DMS 273 treated with DMSO at 0.1 percent for 48 hours (cell line): ENCODE measurements at places on chromosomes 2 and 18.
A peak's percentile ranks its signal among the peaks of the same experiment; 100 is the strongest.

DNA sequence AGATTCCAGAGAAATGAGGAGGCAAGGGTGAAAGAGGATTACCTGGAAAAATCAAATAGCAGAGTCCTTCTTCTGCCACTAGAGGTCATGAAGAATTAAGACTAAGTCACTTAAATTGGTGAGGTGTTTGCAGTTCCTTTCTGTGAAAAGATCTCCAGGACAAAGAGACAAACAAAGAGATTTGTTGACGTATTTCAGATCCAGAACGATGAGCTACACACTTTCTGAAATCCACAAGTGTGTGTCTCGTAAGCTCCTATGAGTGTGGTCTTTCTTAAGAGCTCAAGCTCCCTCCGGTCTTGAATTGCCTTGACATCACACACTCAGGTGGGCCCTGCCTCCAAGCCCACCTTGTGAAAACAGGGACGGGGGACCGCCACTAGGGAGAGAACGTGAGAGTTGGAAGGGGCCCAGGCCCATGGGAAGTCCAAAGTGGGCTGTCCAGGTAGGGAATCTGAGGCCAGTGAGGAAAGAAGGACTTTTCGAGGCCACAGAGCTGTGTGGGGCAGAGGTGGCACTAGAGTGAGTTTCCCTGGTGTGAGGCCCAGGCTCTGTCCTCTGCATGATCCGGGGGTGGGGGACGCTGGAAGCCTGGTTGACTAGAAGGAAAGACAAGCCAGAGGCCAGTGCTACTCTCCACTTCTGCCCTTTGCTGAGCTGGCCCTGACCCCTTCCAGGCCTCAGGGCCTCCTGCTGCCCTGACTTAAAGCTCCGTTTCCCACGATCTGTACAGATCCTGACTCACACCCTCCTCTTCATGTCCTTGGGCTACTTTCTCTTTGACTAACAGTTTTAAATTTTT is 168.1 kb upstream of the NCK2 start:
- peak; percentile 66 for DNase-seq

- peak; percentile 78 for DNase-seq
Observed at GRCh38 chr2:8583400-8584173, 98.3 kb upstream of the ID2 start.

DNA sequence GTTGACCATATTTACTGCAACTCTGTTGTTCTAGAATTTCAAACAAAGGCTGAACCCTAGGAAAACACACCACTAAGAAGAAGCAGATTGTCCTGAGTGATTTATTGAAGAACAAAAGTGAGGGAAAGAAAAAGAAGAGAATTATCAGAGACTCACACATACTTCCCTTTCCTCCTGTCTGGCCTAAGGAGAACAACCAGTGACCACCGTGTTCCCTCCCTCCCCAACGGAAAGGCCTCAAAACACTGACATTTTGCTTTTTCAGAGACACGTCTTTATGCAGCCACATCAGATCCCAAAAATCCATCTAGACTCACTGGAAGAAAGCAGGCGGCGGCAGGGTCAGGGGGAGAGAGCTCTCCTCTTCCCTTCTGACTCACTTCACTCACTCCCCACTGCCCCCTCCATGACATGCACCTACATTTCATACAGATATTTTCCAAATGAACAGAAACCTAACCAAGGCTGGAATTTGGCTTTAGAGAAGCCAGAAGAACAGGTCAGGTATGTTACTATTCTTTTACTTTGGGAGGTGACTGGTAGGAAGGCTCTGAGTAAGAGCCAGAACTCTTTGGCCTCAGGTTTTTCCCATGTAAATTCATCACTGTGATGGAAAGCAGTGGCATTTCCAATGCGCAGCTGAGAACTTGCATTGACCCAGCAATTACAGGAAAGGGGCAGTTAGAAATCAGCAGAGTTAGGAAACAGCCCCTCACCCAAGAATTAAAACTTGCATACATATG is 169.9 kb downstream of the BCL11A start:
- no peak for DNase-seq

GRCh38 chr18:46555213-46555612 is 101.8 kb downstream of the LOXHD1 start:
- DNase-seq, result no peak

- DNase-seq, result no peak
Observed at GRCh38 chr2:130743278-130743677, 12.1 kb upstream of the AMER3 start.

- no peak for DNase-seq
Observed at GRCh38 chr2:198116756-198117155, 312.4 kb downstream of the PLCL1 start.

DNA sequence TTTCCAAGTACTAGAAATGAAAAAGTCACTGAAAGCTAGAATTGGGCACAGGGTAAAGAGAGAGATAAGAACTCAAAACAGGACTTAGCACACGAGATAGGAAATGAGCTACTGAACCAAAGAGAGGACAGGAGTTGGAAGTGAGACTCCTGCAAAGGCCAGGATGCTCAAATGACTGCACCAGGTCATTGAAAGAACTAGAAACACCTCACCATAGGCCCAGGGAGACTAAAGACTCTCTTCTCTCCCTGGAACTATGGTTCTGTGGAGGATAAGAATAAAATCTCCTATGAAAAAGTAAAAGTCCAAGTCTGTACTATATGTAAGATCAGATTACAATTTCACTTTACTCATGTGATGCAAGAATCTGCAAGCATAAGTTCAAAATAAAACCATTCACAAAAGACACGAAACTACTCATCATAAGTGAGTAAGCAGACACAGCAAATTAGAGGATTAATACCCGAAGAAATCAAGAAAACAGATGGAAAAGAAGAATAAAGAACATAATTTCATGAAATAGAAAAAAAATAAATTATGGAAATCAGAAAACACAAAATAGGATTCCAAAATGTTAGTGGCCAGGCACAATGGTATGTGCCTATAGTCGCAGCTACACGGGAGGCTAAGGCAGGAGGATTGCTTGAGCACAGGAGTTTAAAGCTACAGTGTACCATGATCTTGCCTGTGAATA is 6.5 kb downstream of the NBAS start:
- no peak for DNase-seq

DNA sequence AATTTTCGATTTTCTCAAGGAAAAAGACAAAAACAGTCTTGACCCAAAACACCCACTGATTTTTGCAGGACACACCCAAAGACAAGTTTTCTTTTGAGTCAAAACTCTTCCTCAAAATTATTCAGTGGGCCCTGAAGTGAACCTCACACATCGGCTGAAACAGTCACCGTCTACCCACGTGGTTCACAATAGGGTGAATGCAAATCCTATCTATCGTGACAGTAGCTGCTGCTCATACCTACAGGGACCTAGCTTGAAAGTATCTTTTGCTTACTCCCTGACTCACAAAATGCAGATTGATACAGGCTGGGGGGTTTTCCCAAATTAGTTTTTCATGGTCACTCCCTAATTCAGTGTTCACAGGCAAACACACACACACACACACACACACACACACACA is 10.7 kb upstream of the CD226 start:
- no peak for DNase-seq

- no peak for DNase-seq
Observed at GRCh38 chr2:196500686-196501431, 138.7 kb upstream of the CCDC150 start.

DNA sequence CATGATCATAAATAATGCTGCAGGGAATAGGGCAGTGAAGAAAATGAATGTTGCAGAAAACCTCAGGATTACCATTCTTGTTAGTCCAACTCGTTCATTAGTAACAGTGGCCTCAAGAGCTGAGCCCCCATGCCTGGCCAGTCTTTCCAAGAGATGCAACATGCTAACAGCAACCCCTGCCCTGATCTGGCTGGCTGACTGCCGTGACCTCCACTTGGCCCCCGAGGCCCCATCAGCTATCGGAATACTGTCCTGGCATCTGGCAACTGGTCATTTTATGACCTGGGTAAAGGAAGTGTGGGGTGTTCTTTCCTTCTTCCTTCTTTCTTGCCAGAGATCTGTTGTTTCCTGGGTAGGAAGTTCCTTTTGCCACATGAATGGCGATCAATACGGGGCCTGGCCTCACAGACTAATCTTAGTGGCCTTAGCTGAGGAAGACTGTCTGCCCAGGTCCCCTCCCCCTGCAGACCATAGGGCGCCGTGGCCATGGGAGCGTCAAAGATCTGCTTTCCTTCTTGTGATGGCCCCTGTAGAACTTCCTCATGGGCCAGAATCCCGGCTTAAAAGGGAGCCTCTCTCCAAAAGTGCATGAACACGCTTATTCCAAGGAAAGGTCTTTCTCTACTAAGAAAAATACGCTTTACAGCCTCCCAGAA is 10.6 kb upstream of the TRABD2A start:
- no peak for DNase-seq

DNA sequence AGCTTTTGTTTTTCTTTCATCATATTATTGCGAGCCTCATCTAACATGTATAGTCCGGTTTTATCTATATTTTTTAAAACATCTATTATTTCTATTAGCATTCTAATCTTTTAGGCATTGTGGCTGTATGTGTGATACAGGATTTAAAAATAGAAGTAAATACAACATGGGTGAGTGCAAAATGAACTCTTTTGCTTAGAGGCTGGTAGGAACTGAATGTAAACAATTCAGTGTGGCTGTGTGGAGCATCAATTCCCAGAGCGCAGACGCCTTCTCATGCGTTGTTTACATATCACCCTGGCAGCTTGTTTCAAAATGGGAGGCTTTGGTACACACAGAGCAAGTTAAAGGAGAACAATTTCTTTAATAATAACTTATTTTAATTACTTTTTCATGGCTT is 836 bp downstream of the DTNA start:
- DNase-seq, result no peak

GRCh38 chr18:37364237-37364636 is 201.4 kb downstream of the CELF4 start:
- no peak for DNase-seq

- DNase-seq, result peak; percentile 9
Observed at GRCh38 chr18:59021500-59021899, 118.2 kb upstream of the SEC11C start.

GRCh38 chr18:35478520-35479435 is 19.0 kb downstream of the INO80C start:
- no peak for DNase-seq

DNA sequence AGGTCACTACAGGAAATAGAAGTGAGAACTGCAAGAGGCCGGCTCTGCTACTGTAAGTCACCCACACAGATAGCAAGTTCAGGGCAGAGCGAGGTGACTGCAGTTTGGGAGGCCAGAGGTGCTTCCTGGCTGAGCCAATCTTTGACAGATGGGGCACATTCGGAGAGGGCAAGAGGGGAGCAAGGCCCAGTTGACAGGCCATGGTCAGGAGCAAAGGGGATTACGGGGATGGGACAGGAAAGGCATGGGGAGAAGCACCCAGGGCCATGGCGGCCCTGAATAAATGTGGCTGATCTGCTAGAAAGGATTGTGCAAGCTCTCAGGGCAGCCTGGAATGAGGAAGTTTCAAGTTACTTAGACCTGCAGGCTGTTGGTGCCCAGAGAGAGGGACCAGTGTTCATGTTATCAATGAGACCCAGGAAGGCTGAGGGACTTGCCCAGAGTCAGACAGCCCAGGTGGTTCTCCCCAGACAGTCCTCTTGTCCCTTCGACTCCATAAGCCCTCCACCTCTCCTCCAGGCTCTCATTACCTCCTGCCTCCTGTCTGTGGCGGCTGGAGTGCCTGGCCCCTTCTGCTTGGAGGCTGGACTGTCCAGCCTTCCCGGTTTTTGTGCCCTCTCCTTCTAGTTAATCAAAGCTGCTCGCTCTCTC is 123.3 kb downstream of the CTIF start:
- DNase-seq, result no peak
